HS-5 (cell line): ENCODE measurements at places on chromosomes 16 and 17.

GRCh38 chr16:66447491-66447890 lies 20.4 kb downstream of the BEAN1 start:
- DNase-seq = no peak

DNA sequence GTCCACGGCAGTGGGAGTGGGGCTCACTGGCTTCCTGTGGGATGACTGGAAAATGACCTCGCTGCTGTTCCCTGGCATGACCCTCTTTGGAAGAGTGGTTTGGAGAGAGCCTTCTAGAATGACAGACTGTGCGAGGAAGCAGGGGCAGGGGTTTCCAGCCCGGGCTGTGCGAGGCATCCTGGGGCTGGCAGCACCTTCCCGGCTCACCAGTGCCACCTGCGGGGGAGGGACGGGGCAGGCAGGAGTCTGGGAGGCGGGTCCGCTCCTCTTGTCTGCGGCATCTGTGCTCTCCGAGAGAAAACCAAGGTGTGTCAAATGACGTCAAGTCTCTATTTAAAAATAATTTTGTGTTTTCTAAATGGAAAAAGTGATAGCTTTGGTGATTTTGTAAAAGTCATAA lies 7.8 kb upstream of the RNF213 start:
- DNase-seq = no peak

DNA sequence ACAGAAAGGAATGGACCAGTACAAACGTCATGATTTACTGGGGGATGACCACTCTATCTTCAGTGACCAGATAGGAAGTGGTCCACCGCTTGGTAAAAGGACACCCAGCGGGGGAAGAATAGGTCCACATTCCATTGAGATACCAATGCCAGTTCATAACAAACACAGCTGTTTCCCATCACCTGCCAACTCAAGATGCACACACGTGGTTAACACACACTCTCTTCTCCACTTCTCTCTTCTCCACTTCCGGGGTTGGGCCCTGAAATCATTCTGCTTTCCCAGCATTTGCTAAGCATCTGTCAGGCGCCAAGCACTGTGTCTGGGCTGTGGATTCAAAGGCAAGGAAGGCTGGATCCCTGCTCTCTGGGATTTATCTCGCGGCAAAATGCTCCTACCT lies 175.5 kb downstream of the SLC39A11 start:
- DNase-seq = no peak

DNA sequence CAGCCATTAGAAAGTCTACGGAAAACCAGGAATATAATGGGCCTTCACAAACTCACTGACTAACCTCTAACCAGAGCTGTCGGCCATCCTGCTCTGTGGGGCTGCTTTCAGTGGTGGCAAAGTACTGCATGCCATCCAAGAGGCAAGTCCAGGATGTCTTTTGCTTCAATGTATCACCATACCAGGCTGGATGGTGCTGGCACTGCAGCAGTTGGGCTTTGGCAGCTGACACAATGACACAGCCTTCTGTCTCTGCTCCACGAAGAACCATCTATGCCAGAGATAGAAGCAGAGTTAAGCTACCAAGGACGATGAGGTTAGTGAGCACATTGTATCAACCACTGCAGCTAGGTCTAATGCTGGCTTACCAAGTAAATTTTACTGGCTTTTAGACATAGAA lies 9.7 kb upstream of the RSKR start:
- no peak for DNase-seq

- DNase-seq = no peak
Observed at GRCh38 chr16:21652453-21652852, at the start of gene IGSF6. Gene IGSF6 (minus strand): TSS chr16:21652608. CDS start chr16:21652598, 10 bp downstream.

DNA sequence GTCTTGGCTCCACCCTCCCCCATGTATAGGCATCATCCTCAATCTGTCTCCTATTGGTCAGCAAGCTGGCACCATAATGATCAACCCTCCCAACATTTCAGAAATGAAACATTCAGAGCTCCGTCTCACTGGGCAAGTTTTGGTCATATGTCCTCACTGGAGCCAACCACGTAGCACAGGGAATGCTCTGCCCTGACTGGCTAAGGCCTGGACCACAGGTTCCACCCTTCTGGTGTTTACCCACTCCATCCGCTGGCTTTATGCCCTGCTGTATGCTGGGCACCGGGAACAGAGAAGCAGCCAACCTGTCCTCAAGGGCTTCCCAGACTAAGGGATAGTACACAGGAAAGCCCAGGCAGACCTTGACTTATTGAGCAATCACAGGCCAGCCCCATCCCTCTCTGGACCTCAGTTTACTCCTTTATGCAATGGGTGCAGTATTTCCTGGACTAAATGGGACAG lies 20.5 kb downstream of the MYO15A start:
- DNase-seq = no peak

DNA sequence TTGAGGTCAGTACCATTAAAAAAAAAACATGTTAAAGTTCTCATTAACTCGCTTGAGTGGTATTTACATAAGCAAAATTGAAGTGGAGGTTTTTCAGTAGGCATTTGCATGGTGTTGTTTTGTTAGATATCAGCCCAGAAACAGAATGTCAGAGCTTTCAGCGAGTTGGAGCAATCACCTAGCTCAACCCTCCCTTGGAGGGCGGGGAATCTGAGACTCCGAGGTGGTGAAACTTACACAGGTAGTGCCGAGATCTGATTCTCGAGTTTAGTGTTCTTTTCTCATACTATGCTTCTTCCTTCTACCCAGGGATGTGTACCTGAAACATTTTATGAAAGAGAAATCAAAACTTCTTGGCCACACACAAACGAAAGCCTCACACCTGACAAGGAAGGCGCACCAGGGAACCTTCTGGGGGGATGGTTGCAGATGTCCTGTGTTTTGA lies 6.6 kb downstream of the SEC14L1 start:
- no peak for DNase-seq

- DNase-seq = no peak
Observed at GRCh38 chr16:1181404-1182315, 28.8 kb downstream of the CACNA1H start.

GRCh38 chr16:17444658-17445057 lies 26.1 kb downstream of the XYLT1 start:
- DNase-seq = no peak

- DNase-seq = no peak
Observed at GRCh38 chr17:50186661-50187393, 14.6 kb downstream of the COL1A1 start.

DNA sequence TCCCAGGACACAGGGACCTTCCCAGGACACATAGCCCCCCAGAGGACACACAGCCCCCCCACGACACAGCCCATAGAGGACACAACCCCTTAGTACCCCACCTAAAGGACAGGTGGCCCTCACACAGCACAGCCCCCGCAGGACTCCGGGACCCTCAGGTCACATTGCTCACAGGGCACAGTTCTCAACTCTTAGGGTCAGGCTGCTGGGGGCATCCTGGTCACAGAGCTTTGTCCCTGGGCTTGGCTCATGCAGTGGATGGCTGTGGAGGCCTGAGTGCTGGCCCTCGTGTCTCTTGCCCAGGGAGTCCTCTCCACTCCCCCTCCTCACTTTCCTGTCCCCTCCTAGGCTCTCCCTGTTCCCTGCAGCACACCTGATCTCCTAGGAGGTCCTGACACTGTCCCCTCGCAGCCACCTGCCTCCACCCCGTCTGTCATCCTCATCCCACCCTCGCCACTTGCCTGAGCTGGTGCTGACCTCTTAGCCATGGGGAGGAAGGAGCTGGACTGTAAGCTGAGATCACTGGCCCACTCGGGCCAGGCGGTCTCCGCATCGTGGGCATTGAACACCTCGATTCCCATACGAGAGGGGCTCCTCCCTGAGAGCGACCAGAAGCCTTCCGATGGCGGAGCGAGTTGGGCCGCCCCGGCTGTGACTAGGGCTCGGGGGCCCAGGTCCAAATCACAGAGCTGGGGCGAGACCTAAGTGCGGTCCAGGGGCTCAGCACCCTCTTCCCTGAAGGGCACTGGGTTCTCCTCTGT lies 1.4 kb upstream of the WDR45B start:
- DNase-seq = no peak

DNA sequence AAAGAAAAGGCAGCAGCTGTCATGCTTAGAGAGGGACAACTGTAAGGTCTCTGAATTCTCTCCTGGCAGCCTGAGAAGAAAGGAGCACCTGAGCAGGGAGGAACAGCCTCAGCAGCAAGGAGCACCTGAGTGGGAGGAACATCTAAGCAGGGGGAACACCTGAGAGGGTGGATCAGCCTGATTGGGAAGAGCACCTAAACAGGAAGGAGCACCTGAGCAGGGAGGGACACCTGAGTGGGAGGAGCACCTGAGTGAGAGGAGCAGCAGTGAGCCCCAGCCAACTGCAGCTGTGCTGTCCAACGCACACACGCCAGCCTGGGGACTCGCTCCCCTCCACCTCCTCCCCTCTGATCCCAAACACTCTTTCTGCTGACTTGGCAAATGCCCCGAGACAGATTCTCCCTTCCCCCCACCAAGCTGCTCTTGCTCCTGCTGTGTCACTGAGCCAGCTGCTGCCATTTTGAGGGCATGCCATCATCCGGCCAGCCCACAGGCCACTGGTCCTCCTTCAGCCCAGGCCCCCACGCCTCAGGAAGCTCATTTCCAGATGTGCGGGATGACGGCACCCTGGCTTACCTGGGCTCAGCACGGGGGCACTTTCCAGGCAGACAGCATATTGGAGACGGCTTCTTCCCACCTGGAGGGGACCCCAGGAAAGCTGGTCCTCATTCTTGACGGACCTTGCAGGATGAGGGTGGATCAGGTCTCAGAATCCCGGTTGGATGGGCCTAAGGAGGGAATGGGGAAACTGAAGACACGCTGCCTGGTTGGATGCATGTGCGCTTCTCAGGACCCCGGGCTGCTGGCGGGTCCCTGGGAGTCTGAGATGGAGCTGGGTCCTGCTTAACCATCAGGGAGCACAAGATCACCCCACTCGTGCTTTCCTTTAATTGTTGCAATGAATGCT lies 57.7 kb upstream of the RBFOX3 start:
- no peak for DNase-seq
